ENCODE measurements at places on chromosomes 7 and 10.

- DNase-seq: no peak
Observed at GRCh38 chr10:103792547-103792946, 62.8 kb downstream of the SH3PXD2A start.

GRCh38 chr7:23380961-23381360, 81.8 kb downstream of the MALSU1 start:
- DNase-seq: no peak

DNA sequence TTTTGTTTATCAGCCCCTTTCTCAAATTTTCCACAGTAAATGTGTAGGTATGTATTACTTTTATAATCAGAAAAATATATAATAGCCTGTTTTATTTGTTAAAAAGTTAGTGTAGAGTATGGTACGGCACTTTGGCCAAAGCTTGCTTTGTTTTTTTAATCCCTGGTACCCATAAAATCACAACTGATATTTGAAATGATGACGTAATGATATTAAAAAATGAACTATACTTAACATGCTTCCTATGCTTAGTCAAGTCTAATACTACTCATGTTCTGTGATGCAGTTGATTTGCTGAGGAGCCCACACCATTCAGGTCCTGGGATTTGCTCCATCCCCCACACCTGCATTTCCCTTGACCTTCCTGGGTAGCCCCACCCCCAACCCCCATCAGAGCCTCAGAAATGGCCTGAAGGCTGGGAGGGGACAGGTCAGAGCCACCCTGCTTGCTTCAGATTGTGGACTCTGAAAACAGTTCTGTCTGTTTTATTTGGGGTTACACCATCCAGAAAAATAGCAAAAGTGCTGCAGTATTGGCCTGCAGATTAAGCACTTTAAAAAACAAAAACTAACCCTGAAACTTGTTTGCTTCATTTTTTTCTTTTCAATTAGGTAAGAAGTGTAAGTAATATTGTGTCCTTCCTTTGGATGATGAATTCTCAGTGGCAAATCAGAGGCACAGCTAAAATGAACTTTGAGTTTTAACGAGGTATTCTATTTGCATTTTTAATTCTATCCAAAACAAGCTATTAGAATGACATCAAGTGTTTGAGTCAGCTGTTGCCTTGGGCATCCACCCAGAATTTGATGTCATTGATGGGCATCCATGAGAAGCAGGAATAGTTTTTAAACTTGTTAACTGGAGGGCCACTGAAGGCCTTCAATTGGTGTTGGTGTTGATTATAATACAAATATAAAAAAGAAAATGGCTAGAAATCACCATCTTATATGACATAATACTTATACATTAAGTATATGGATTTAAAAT, 23.3 kb downstream of the PLCE1 start:
- no peak for DNase-seq

GRCh38 chr7:525740-526139, 6.1 kb upstream of the PDGFA start:
- DNase-seq: no peak

DNA sequence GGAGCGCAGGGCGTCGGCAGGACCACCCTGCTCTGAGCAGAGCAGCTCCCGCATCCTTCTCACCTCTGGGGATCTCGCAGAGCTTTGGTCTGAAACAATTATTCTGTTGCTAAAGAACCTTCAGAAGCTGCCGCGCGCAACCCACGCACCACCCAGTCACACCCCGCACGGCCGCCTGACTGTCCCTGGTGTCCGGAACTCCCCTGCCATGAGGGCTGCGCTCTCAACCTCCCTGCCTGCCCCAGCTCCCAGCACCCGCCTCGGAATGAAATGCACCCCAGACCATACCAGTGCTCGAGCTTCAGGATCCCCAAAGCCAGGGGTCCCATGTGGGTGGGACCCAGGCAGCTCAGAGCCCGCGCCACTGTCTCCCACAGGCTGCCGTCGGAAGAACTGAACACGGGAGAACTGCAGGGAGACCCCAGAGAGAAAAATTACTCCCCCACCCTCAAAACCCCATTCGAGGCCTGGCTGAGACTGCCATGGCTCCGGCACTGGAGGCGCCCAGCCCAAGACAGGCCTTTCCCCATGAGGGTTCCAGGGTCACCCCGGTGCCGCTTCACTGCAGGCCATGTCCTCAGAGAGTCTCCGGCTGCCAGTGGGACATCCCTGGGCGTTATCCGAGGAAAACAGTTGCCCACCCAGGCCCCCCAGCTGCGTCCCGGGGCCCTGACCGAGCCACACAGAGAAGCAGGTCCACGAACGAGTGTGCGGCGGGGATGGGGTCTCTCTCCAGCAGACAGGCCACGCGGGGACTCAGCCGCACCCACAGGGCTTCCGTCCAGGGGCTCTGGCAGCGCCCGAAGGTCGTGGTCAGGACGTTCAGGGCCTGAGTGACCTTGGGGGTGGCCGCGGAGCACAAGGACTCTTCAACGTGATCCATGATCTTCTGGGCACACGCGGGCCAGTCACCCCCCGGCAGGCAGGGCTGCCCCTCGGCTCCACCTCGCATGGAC, 12.1 kb downstream of the BRAT1 start:
- DNase-seq: no peak

- no peak for DNase-seq
Observed at GRCh38 chr7:17660116-17660515, 280.2 kb downstream of the SNX13 start.

DNA sequence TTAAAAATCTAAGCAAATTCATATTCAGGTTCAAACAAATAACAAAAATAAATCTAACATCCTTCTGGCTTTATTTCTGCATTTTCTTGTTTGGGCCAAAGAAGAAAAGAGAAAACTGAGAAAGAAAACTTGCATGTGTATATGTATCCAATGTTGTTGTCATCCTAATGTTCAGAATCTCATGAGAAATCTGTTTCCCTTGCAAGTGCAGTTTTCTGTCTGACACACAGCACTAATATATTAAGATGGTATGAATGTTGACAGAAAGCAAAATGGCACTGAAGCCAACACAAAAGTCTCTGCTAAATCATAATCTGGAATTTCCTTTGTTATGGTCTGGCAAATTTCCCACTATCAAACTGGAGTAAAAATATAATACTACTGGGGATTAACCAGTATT, 235.9 kb downstream of the HGF start:
- no peak for DNase-seq

- no peak for DNase-seq
Observed at GRCh38 chr10:47169581-47169980, 130.4 kb upstream of the GDF10 start.

DNA sequence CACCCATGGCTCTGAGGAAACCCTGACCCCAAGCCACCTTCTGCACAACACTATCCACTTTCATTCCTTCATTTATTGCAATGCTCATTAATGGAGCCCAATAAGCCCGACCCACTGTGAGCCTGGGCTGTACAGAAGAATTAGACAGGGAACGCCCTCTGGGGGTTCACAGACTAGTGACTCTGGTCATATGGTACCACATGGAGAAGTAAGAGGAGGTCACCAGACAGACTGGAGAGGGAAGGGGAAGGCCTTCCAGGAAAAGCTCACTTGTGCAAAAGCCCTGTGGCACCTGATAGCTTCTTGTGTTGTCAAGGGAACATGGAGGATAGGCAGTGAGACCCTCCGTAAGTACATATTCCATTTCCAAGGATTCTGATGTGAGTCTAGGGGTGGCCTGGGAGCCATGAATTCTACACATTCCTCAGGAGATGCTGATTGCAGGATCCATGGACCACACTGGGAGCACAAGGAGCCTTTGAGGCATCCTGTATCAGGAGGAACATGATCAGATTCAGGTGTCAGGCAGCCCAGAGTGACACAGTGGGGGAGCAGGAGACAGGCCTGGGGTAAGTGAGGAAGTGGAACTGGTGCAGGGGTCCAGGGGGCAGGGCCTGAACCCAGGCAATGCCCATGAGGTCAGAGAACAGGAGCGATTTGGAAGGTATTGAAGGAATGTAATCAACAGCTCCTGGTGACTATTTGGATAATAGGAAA, 19.9 kb downstream of the TMEM72 start:
- no peak for DNase-seq

- no peak for DNase-seq
Observed at GRCh38 chr10:95532536-95532935, 28.6 kb downstream of the SORBS1 start.

DNA sequence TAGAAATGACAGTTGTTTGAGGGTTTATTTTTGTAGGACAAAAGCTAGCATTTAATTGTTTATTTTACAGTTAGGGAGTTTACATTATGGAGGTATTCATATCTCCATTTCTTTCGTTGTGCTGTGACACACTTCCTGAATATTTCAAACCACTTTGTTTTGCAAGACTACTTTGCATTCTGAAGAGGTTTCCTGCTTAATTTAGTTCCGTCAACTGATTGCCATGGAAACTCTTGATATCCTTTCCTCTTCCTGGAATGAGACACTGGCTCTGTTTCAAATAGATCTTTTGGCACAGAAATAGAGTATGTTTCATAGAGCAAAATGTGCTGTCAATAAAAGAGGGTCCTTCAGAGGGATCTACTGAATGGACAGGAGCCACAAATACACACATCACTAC, 159.5 kb upstream of the AGR3 start:
- DNase-seq: peak; percentile 48

- no peak for DNase-seq
Observed at GRCh38 chr7:143234533-143234875, 12.7 kb downstream of the TAS2R40 start.

DNA sequence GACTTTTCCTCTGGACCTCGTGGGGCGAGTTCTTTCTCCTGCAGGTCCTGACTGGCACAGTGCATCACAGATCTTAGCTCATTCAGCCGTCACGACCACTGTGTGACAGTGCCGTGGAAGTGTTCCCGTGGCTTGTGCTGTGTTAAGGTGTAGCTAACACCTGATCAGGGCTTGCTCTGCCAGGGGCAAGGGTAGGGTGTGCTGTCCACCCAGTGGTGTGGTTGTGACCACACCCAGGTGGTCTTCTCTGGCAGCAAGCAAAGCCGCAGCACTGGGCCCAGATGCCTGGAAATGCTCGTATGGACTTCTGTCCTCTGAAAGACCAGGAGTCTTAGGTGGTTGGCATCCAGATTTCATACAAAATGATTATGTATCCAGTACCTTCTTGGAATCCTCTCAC, 86.2 kb downstream of the GLRX3 start:
- DNase-seq: no peak

GRCh38 chr7:12898620-12899019, 211.2 kb downstream of the ARL4A start:
- DNase-seq: no peak

- DNase-seq: no peak
Observed at GRCh38 chr7:134766779-134767519, 12.5 kb upstream of the CALD1 start.

DNA sequence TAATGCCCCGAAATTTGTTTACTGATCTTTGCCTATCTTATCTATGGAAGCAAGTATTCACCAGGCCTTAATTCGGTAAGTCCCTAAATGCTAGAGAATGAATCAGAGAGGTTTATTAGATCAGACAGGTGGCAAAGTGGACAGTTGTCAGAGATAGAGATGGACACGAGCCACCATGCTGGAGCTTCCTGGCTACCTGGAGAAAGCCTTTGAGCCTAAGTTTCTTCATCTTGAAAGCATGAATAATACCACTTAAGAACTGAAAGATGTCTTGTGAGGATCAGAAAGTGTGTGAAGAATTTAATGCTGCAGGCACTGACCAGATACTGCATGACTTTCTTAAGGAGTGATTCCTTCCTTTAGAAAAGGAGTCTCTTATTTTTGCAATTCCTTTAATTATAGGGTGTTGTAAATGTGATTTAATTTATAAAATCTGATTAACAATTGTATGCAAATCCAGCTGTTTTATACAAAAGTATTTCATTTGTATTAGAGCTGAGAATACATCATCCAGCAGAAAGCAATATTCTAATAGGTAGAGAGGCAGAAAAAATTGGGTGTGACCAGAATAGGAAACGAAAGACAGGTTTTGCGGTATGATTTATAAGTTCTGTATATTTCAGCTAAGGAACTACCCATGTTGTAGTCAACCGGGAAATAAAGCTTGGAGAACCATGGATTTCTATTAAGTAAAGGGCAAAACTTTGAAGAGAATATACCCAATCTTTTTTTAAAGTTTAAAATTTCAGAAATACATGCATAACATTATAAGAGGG, 82.7 kb downstream of the SMURF1 start:
- DNase-seq: no peak

DNA sequence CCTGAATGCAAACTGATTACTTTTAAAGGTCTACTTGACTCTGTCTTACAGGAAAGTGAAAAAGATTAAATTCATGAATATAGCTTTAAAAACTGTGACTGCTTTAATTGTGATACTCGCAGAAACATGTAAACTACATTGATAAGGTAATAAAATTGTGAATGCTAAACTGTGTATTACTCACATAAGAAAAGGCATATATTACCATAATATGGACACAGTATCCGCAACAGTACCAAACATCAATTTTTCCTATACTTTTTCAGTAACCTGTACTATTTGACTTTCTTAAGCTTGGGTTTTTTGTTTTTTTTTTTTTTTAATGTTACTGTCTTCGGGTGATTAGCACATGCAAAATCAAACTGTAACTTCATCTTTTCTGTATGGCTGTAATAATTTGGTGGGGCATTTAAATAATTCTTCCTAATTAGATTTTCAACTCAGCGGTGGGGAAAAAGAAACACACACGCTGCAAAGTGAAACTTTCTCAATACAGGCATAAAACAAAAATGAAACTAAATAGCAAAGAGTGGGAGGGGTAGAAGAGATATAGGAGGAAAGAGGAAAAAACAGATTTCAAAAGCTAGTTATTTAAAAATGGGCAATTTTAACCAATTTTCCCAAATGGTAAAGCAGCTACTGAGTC, 23.2 kb downstream of the NT5C3A start:
- DNase-seq: no peak

All from NCI-H1436 treated with DMSO at 0.1 percent for 48 hours (cell line).